ENCODE measurements at places on chromosomes 16 and 17. TPM values are rescaled to one million over a fixed set of nuclear protein-coding genes. Genes with fewer than 3 reads are reported as not detected.

The CASKIN1 gene
- not detected for total RNA-seq

The LHX1 gene
- total RNA-seq, result not detected

The TACO1 gene
- 26.7 TPM for total RNA-seq

The PSME3IP1 gene
- total RNA-seq, result 88.8 TPM

The PAGR1 gene
- 42.4 TPM for total RNA-seq

The TPSB2 gene
- not detected for total RNA-seq

The PPP4C gene
- total RNA-seq, result 132 TPM

The TLE7 gene
- total RNA-seq, result not detected

The HES7 gene
- 0.89 TPM for total RNA-seq

The TBC1D3L gene
- total RNA-seq, result 2.0 TPM

The MARVELD3 gene
- total RNA-seq, result not detected

The GPR139 gene
- total RNA-seq, result not detected

The MYO1C gene
- total RNA-seq, result 105 TPM

The KRTAP4-6 gene
- not detected for total RNA-seq

The SRL gene
- not detected for total RNA-seq

The EVPLL gene
- not detected for total RNA-seq

The CMTM1 gene
- 0.59 TPM for total RNA-seq

The SLC6A2 gene
- total RNA-seq, result not detected

The SOST gene
- not detected for total RNA-seq

The MT1X gene
- total RNA-seq, result 30.9 TPM

The KRTAP17-1 gene
- not detected for total RNA-seq

The ADAD2 gene
- not detected for total RNA-seq

The KRT27 gene
- not detected for total RNA-seq

The TXNDC11 gene
- 33.8 TPM for total RNA-seq

The SAMD14 gene
- total RNA-seq, result 1.0 TPM

The G6PC1 gene
- not detected for total RNA-seq

The LAT gene
- 1.2 TPM for total RNA-seq

The CCL4 gene
- total RNA-seq, result not detected

The ZNF423 gene
- total RNA-seq, result 0.34 TPM

The CDH5 gene
- total RNA-seq, result not detected

The MATCAP1 gene
- 8.4 TPM for total RNA-seq

The CCL5 gene
- not detected for total RNA-seq

The VASN gene
- total RNA-seq, result 69.6 TPM

The KRTAP16-1 gene
- not detected for total RNA-seq

The PYDC1 gene
- total RNA-seq, result not detected

The AOC2 gene
- total RNA-seq, result 0.34 TPM

The PPM1E gene
- 0.45 TPM for total RNA-seq

The PRSS27 gene
- total RNA-seq, result 0.74 TPM

The DRC3 gene
- total RNA-seq, result 0.59 TPM
